ENCODE measurements at places on chromosomes 6 and 20.

GRCh38 chr6:113077794-113078193 lies 730.7 kb downstream of the RFPL4B start:
- no peak overlapping the region for H3K4me3 ChIP-seq
- DNase-seq: no peak
- H3K27me3 ChIP-seq: no peaks in the 10 kb centered on the region
- no peak overlapping the region for H3K27ac ChIP-seq

GRCh38 chr6:41939176-41939847 lies 2.3 kb downstream of the CCND3 start:
- H3K4me3 ChIP-seq: no peak overlapping the region
- no peaks in the 10 kb centered on the region for H3K27me3 ChIP-seq
- DNase-seq: no peak
- peaks cover 30% of the 10 kb centered on the region for H3K36me3 ChIP-seq

DNA sequence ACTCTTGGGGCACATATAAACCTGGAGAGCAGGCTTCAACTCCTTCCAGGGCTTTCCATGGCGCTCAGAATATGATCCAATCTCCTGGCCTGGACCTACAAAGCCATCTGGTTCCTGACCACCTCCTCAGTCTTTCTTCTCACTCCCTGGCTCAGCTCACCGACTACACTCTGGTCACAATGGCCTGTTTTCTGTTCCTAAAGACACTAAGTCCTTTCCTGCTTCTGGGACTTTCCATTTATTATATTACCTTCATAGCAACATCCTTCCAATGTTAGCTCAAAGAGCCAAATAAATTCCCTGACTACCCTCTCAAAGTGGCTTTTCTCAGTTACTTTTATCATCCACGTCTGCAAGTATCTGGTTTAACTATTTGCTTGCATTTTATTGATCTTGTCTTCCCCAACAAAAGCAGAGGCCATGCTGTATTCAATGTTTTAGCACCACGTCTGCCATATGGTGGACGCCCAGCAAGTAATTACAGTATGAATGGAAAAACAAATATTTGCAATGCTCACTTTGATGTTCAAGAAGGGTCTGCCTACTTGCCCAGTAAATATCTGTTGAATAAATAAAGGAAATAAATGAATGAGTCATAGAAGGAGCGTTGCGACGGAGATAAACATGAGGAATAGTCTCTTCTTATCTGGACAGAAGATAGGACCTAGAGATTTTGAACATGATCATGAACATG lies 328.4 kb downstream of the ESR1 start:
- no peak for DNase-seq
- no peak overlapping the region for H3K27ac ChIP-seq
- H3K27me3 ChIP-seq: no peaks in the 10 kb centered on the region
- no peak overlapping the region for H3K4me3 ChIP-seq

- DNase-seq: no peak
- no peaks in the 10 kb centered on the region for H3K27me3 ChIP-seq
- no peak overlapping the region for H3K4me3 ChIP-seq
- H3K36me3 ChIP-seq: no peaks in the 10 kb centered on the region
- H3K4me1 ChIP-seq: no peaks in the 10 kb centered on the region
- H3K27ac ChIP-seq: no peak overlapping the region
Observed at GRCh38 chr20:18808712-18809111, 4.9 kb upstream of the SCP2D1 start.

DNA sequence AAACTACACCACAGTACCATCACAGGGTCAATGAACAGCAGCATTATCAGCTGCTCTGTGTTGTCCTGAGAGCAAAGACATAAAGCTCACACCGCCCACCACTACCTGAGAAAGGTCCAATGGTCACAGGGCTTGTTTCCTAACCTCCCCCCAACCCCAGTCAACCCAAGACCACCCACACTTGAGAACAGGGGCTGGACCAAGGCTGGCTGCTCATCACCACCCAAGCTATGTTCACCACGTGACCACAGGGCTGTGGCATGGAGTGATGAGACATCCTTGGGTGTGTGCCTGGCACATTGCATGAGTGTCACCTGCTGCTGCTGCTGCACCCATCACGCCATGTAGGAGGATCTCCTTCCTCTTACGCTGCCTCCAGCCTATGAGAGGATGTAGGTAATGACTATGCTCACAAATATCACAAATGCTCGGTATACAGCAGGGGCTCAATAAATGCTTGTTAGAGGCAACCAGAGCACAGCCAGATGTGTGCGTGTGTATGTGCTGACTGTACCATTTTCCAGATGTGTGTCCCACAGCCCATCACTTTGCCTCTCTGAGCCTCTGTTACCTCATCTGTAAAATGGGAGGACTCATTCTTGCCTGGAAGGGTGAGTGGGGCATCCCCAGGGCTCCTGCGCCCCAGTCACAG lies 23.3 kb upstream of the SIRPA start:
- H3K4me3 ChIP-seq: no peak overlapping the region
- H3K36me3 ChIP-seq: no peaks in the 10 kb centered on the region
- no peaks in the 10 kb centered on the region for H3K27me3 ChIP-seq
- no peak overlapping the region for H3K27ac ChIP-seq
- no peaks in the 10 kb centered on the region for H3K4me1 ChIP-seq

GRCh38 chr20:56634735-56635385 lies 5.8 kb downstream of the TFAP2C start:
- peaks cover 32% of the 10 kb centered on the region for H3K36me3 ChIP-seq
- DNase-seq: no peak
- no peaks in the 10 kb centered on the region for H3K27me3 ChIP-seq
- no peak overlapping the region for H3K4me3 ChIP-seq
- no peak overlapping the region for H3K27ac ChIP-seq

- H3K27me3 ChIP-seq: no peaks in the 10 kb centered on the region
- DNase-seq: no peak
- H3K36me3 ChIP-seq: peaks cover 37% of the 10 kb centered on the region
- H3K4me1 ChIP-seq: peaks cover 11% of the 10 kb centered on the region
- H3K4me3 ChIP-seq: no peak overlapping the region
Observed at GRCh38 chr6:33690766-33691165, 20.7 kb downstream of the UQCC2 start.

DNA sequence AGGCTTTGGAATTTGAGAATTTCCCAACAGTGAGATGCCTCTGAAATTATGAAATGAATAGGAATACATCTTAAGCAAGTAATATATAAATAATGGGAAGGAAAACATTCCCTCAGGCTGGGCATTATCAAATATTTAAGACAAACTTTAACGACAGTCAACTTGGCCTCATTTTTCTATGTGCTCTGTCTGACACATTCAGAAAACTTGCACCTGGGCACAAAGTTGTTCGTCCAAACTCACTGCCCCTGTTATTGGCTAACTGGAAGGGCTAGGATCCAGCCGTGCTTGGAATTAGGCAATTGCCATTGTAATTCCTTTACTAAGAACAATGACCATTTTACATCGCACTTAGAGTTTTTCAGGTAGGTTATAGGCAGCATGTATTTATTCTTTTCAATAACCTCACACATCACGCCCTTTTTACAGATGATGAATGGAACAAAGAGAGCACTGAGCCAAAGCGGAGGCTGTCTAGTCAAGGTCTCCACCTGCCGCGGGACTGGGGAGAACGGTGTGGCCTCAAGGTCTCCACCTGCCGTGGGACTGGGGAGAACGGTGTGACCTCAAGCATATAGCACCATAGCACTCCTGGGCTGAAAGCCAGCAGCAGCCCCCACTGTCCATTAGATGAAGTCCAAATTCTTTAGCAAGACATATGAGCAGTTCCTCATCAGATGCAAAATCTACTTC lies 40.7 kb upstream of the FOXQ1 start:
- DNase-seq: peak; percentile 6
- no peaks in the 10 kb centered on the region for H3K27me3 ChIP-seq
- H3K4me3 ChIP-seq: no peak overlapping the region
- H3K36me3 ChIP-seq: no peaks in the 10 kb centered on the region
- H3K4me1 ChIP-seq: no peaks in the 10 kb centered on the region

GRCh38 chr6:44682987-44683779 lies 295.7 kb downstream of the CDC5L start:
- no peaks in the 10 kb centered on the region for H3K36me3 ChIP-seq
- DNase-seq: no peak
- H3K27ac ChIP-seq: no peak overlapping the region
- H3K4me1 ChIP-seq: peaks cover 2% of the 10 kb centered on the region

DNA sequence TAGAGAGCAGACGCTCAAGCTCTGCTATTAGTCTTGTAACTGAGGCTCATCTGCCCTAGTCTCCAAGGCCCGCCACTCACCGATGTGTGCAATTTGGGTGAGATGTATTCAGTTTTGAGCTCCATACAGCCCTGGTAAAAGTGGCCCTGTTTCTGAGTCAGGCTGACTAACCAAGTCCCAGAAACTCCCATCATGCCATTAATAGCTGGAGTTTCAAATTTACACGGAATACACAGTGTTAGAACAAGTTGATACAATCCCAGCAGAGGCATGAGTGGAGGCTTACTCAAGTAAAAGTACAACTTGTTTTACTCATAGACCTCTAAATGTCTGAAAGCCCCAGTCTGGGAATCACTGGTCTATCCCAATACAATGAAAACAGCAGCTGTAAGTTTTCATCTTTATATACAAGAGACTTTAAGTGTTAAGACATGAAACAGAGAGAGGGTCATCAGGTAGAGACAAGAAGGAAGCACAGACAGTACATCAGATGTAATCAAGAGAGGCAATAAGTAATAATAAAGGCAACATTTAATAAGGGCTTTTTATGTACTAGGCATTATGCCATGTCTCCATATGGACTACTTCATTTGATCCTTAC lies 42.4 kb downstream of the RTN4IP1 start:
- no peaks in the 10 kb centered on the region for H3K27me3 ChIP-seq
- no peak for DNase-seq
- H3K27ac ChIP-seq: no peak overlapping the region
- H3K4me1 ChIP-seq: peaks cover 3% of the 10 kb centered on the region
- no peak overlapping the region for H3K4me3 ChIP-seq

DNA sequence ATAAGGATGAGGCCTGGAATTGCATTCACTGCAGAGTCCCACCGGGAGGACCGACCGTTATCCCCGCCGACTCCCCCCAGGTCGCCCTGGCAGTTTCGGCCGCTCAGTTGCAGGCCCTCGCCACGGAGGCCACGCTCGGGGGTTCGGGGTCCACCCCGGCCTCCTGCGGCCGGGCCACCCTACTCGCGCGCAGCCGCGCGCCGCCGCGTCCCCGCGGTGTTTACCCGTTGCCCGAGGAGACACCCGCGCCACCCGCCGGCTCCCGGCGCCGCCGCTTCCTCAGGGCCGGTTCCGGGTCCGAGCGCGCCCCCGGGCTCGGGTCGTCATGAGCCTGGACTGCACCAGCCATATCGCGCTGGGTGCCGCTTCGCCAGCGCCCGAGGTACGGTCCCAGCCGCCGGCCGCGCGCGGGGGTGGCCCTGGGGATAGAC lies at the start of gene CCDC170:
TSS of gene CCDC170 (plus strand) at position 214 of the 431 bp plus-strand sequence. CDS start at position 326, 112 bp downstream.
- no peak within 1 kb of the TSS for H3K27ac ChIP-seq
- H3K27me3 ChIP-seq: peaks cover 16% of the 10 kb centered on the region
- DNase-seq: peak; percentile 13
- no peaks in the 10 kb centered on the region for H3K36me3 ChIP-seq

DNA sequence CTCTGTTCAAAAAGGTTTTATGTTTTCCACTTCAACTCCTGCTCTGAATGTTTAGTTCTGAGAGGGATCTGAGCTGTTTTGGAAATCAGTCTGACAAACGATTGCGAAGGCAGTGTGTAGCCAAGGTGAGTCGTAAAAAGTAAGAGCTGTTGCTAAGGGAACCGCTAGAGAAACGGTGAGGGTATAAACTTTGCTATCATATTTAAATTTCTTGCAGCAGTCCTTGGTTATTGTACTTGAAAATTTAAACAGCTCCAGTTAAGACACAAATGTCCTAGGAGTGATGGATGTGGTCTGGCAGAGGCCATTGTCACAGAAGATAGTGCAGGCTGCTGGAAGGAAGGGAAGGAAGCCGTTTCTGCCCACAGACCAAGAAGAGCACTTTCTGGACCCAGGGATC lies 64.9 kb upstream of the CITED2 start:
- no peak overlapping the region for H3K27ac ChIP-seq
- no peaks in the 10 kb centered on the region for H3K4me1 ChIP-seq
- no peaks in the 10 kb centered on the region for H3K36me3 ChIP-seq
- H3K27me3 ChIP-seq: no peaks in the 10 kb centered on the region

GRCh38 chr20:46325789-46326188 lies 17.5 kb upstream of the CDH22 start:
- H3K36me3 ChIP-seq: no peaks in the 10 kb centered on the region
- no peak for DNase-seq
- H3K27me3 ChIP-seq: no peaks in the 10 kb centered on the region
- H3K4me1 ChIP-seq: no peaks in the 10 kb centered on the region

DNA sequence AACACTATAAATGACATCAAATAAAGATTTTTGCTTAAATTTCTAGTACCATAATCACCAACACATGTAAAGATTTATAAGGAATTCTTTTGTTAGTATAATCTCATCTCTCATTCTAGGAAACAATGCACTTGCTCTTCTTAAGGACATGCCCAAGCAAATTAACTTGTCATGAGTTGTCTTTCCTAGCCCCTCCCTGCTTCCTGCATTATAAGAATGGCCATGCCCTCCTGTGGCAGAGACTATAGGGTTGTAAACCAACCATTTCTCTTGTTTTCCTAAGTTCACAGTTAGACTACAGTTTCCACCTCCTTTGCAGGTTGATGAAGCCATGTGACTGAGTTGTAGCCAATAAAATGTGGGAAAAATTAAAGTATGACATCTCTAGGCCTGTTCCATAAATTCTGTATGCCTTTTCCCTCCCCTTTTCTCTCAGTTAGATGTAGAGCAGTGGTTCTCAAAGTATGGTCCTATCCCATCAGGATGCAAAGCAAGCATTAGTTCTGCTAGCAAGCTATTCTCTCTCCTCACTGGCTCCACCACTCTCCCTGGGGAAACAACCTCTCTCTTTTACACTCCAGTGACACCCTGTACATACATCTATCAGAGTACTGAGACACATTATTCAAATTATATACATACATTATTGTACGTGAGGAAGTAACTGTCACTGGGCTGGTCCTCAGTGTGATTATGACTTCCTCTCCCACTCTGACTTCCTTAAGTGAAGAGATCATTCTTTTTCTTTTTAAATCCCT lies 295.0 kb downstream of the PKHD1 start:
- H3K4me1 ChIP-seq: no peaks in the 10 kb centered on the region
- no peak overlapping the region for H3K4me3 ChIP-seq
- H3K27me3 ChIP-seq: no peaks in the 10 kb centered on the region
- no peaks in the 10 kb centered on the region for H3K36me3 ChIP-seq

GRCh38 chr6:105601541-105602236 lies 198.8 kb upstream of the PREP start:
- H3K4me3 ChIP-seq: no peak overlapping the region
- H3K27ac ChIP-seq: no peak overlapping the region
- peak; percentile 87 for DNase-seq
- no peaks in the 10 kb centered on the region for H3K36me3 ChIP-seq
- peaks cover 6% of the 10 kb centered on the region for H3K4me1 ChIP-seq

- no peaks in the 10 kb centered on the region for H3K36me3 ChIP-seq
- no peak overlapping the region for H3K27ac ChIP-seq
- no peaks in the 10 kb centered on the region for H3K4me1 ChIP-seq
- H3K27me3 ChIP-seq: no peaks in the 10 kb centered on the region
- DNase-seq: no peak
- H3K4me3 ChIP-seq: no peak overlapping the region
Observed at GRCh38 chr20:13515796-13516558, 122.8 kb downstream of the TASP1 start.
